ENCODE measurements at places on chromosomes 2 and 18.
A peak's percentile ranks its signal among the peaks of the same experiment; 100 is the strongest.

DNA sequence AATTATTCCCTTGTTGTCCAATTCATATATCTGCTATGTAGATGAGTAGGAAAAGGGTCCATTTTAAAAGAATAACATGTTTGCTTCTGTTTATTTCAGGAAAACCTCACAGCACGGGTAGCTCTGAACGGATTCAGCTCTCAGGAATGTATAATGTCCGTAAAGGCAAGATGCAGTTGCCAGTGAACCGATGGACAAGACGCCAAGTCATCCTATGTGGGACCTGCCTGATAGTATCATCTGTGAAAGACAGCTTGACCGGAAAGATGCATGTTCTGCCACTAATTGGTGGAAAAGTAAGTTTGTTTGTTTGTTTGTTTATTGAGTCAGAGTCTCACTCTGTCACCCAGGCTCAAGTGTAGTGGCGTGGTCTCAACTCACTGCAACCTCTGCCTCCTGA, 114.6 kb downstream of the PHLPP1 start:
- DNase-seq = no peak

DNA sequence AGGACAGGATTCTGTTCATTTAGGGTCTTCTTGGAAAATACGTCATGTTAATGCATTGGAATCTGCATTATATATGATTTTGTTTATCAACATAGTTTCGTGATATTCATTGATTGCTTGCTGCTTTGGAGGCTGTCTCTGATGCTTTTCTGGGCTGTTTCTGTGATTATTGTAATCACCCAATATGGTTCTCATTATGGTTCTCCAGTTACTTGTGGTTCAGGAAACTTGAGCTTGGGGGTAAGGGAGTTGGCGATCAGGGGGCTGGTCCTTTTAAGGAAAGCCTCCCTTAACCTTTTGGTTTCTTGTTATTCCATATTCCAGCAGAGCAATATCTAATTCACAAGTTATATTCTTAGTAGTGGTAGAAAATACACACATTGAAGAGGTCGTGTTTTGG, 17.4 kb upstream of the STON1 start:
- DNase-seq = no peak

- DNase-seq = no peak
Measured at GRCh38 chr2:187504312-187504921, 49.8 kb downstream of the TFPI start.

DNA sequence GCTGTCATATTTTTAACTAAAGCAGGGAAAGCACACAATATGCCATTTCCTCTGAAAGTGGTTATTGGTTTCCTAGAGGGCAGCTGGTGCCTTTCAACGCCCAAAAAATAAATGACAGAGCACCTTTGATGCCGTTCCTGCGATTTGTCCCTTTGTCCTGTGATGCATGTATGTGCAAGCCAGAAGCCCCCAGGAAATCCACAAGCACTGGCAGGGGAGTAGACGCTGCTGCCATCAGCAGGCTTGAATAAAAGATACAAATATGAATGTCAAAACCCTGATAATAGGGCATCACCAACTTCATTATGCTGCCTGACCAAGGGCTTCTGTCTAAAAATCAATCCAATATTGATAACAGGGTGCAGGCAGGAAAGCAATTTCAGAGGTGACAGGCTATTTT, 246.1 kb downstream of the FBXO15 start:
- no peak for DNase-seq

GRCh38 chr18:22169889-22170420, 566 bp downstream of the GATA6 start:
- no peak for DNase-seq

DNA sequence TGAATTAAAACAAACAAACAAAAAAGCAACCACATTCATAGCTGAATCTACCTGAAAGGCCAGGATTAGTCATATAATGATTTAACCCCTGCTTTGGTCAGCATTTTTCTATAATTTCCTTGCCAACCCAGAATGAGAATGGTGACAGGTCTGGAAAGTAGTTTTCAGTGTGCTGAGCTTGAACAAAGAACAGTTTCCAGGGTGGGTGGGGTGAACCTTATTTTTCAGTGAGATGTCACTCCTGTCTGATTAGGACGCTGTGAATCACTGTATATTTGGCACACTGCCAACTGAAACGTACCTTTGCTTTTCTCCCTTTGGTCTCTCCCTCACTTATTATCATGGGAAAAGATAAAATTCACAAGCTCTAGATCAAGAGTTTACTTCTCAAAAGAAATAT, 35.0 kb upstream of the DSC1 start:
- DNase-seq = no peak

DNA sequence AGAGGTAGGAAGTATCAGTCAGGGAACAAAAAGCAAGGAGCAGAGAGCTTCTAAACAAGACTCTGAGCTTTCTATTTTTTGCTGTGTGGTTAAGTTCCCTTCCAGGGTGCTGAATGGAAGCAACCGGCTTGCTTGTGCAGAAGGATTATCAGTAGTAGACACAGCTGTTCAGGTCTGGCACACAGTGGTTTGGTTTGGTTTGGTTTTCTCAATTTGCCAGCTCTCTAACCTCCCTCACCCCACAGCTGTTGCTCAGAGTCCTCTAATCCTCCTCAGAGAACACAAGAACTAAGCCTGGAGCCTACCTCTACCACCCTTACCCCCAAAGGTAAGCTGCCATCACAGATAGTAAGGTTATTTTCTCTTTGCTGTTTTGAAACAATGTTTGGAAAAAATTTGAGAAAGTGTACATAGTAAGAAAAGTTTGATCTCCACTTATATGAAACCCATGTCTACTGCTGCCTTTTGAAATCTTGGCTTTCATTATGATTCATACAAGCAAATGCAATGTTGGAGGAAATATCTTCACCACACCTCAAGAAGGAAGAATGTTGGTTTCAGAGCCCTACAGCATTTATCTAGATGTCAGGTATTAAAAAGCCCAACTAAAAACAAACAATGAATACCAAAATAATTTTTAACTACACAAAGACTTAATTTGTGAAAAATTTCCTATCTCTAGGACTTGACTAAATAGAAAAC, 255.3 kb downstream of the NR4A2 start:
- no peak for DNase-seq

DNA sequence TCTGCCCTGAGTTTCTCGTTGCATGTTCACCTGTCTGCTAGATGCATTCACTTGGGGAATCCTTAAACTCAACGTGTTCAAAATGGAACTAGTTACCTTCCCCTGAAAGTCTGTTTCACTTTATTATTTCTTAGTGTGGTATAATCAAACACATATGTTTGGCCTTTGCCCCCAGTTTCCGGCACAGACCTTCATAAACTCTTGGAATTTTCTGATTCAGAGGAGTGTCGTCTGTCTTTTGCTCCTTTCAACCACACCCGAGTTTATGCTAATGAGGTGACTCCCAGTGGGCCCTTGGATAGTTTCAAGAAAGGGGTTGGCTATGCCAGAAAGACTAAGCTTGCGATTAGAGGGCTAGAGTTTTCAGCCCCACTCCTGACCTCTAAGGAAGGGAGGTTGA, 198.9 kb downstream of the CDCA7 start:
- no peak for DNase-seq

DNA sequence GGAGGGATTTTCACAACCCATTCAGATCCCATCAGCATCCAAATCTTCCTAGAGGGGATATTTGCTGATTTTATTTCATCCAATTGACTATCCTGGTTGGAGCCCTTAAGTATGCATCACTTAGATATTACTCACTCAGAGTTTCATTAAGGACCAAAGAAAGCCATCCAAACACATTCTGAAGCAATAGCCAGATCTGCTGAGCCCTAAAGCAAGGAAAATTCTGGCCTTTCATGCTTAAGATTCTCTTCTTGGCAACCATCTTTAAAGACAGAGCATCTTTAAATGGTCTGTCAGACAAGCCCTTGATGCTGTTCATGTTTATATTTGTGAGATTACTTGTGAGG, 40.9 kb upstream of the C1D start:
- no peak for DNase-seq

GRCh38 chr2:218471982-218472381, 53.1 kb downstream of the VIL1 start:
- no peak for DNase-seq

- DNase-seq = peak; percentile 46
Measured at GRCh38 chr2:238003234-238004031, 36.6 kb downstream of the UBE2F start.

DNA sequence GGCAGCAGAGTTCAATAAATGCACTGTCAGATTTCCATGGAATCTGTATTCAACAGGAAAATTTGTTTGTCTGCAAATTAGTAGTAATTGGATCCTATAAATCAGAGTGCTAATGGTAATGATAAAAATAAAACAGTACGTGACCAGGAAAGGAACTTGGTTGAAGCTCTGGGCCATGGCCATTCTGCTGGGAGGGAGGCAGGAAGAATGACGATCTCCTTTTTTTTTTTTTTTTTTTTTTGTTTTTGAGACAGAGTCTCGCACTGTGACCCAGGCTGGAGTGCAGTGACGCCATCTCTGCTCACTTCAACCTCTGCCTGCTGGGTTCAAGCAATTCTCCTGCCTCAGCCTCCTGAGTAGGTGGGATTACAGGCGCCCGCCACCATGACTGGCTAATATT, 94.8 kb upstream of the SEC11C start:
- no peak for DNase-seq

DNA sequence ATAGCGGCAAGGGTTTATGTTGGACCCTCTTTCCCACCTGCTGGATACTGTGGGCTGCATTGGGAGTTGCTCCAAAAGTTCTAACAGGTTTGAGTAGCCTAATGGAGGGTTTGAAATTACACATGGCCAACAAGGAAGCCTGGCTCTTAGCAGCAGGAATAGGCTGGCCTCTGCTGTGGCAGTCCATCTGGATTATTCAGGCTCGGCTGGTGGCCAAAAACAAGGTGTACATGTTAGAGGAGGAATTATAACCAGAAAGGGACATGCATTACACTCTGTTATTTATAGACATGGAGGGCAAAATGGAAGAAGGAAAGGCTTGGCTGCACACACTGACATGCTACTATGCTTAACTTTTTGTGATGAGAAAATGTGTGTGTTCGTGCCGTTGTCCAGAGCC, 61.1 kb upstream of the NRXN1 start:
- DNase-seq = no peak

DNA sequence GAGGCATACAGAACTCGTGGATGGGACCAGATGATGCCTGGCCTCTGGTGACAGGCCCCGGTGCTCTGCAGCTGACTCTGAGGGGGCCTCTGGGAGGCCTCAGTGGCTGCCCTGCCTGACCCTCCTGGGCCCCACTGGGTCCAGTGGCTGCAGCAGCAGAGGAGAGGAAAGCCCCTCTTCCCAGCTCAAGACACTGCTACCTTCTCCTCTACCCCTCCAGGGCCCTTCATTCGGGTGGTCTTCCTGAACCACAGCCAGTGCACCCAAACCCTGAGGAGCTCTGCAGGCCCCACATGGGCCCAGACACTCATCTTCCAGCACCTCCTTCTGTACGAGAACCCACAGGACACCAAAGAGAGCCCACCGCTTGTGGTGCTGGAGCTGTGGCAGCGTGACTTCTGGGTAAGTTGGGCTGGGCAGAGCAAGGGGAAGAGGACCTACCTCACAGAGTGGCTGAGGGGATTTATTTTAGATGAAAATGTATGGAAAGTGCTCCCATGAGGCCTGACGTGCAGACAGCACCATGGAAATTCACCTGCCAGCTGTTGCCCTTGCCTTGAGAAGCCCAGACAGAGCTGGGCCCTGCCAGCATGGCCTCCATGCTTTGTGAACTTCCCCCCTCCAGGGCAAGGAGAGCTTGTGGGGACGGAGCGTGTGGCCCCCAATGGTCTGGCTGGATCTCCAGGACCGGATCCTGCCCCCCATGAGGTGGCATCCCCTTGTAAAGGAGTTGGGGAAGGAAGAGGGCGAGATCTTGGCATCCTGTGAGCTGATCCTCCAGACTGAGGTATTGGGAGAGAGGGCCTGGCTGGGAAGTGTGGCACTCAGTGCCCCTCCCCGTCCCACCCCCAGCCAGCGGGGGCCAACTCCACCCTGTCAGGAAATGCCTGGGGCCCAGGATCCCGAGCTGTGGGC, 46.3 kb downstream of the LMAN2L start:
- DNase-seq = no peak

GRCh38 chr2:84388133-84388532, 70.9 kb downstream of the SUCLG1 start:
- no peak for DNase-seq

DNA sequence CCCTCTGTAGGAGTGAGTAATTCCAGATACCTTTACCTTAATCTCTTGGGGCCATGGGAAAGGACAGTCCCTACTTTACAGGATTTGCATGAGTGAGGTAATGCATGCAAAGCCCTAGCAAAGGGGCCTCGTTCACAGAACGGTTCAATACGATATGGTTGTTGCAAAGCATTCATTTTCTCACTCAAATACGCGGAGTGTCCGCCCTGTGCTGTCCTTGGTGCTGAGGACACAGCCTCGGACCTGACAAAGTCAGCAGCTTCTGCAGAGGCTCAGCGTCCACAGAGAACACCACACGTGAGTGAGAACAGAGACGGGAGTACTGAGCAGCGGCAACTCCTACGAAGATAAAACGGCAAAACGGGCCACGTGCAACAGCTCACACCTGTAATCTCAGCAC, 125.7 kb downstream of the EIPR1 start:
- DNase-seq = no peak

GRCh38 chr2:112201696-112202430, 53.0 kb downstream of the ZC3H8 start:
- no peak for DNase-seq

GRCh38 chr18:484749-485464, 15.6 kb downstream of the COLEC12 start:
- no peak for DNase-seq

DNA sequence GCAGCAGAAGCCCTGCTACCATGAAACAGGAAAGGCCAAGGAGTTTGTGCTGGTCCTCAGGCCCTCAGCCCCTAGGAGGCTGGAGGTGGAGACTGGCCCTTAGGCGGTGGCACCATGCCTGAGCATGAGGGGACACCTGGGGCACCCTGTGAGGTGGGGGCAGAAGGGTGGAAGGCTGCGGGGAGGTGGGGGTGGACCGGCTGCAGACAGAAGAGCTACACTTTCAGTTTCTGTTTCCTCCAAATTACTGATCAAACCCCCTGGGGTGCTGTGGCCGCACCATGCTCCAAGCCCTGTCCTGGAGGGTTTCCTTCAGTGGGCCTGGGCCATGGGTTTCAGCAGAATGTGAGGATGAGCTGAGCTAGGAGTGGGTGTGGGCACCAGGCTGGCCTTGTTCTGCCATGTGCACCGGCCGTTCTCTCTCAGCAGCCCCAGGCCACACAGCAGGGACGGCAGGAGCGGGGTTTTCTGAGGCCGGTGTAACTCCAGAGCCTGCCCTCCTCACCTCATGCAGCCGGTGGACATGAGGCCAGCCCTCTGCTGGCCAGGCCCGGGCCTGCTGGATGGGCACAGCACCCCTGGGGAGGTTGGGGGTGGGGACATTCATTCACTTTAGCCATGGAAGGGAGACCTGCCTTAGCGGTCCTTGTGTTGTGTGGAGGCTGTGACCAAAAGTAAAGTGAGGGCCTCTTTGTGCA, 51.5 kb downstream of the PLEKHB2 start:
- DNase-seq = no peak

- no peak for DNase-seq
Measured at GRCh38 chr2:112048887-112049286, 6.2 kb upstream of the TMEM87B start.
